ENCODE measurements at places on chromosomes 1 and 21.

DNA sequence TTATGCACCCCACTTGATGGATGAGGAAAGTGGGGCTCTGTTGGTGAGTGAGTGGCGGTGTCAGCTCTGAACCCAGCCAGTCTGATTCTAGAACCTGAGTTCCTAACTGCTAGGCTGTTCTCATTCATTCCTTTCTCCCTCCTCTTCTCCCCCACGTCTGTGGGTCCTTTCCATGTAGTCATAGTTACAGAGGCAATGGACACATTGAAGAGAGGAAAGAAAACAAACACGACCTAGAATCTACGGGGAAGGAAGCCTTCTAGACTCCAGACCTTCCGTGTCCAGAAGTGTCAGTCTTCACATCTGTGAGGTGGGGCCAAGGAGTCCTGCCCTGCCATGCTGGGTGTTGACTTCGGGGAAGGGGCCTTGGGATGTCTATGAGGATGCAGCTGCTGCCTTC, 115.8 kb upstream of the WNT4 start:
- no peak for DNase-seq

DNA sequence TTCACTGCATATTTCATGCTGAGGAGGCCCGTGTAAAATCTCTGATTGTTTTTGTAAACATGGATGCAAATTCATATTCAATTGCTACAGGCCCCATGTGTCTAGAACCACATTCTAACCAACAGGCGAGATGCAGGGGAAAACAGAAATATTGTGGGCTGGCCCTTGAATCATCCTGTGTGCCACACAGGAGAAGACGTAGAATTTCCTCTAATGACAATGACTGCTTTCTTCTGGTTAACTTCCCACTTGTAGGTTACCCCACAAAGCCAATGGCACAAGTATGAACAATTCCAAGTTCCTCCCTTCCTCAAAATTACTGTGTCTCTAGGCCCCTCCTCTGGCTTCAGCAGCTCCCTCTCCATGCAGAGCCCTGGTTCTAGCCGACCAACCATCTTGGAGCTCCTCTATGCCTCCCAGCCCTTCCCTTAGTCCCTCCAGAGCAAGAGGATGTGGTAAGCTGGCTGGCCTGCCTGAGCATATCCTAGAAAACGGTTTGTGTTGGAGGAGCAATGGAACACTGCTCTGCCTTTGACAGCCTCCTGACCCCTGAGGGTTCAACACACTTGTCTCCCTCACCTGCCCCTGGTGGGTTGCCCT, 205.2 kb downstream of the HS2ST1 start:
- DNase-seq, result no peak

DNA sequence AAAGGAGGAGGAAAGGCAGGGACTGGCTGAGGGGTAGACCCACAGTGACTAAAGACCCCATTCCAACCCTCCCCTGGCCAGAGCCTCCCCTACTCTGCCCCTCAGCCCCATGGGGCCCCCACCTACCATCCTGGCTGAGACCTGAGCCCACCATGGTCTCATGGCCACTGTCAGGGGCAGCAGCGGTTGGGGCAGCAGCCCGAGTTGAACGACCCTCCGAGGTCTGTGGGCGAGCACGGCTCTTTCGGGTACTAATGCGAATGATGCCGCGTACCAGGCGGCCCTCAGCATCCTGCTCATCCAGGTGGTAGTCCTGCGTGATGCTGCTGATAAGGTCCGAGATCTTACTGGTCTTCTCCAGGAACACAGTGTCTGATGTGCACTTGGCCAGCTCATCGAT, 9.1 kb downstream of the KDF1 start:
- DNase-seq, result no peak

DNA sequence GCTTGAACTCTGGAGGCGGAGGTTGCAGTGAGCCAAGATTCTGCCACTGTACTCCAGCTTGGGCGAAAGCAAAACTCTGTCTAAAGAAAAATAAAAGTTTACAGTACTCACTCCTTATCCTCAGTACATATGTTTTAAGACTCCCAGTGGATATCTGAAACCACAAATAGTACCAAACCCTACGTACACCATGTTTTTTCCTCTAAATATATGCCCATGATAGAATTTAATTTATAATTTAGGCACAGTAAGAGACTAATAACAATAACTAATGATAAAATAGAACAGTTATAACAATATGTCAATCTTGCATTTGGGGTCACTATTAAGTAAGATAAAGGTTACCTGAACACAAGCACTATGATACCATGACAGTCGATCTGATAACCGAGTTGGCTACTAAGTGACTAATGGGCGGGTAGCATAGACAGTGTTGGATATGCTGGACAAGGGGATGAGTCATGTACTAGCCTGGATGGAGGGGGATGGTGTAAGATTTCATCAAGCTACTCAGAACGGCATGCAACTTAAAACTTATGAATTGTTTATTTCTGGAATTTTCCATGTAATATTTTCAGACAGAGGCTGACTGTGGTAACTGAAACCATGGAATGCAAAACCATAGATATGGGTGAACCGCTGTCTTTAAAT, 43.7 kb downstream of the ST7L start:
- no peak for DNase-seq

- DNase-seq, result no peak
Observed at GRCh38 chr1:69494221-69494620, 73.5 kb upstream of the LRRC7 start.

GRCh38 chr1:81758181-81758580, 42.6 kb upstream of the ADGRL2 start:
- no peak for DNase-seq

DNA sequence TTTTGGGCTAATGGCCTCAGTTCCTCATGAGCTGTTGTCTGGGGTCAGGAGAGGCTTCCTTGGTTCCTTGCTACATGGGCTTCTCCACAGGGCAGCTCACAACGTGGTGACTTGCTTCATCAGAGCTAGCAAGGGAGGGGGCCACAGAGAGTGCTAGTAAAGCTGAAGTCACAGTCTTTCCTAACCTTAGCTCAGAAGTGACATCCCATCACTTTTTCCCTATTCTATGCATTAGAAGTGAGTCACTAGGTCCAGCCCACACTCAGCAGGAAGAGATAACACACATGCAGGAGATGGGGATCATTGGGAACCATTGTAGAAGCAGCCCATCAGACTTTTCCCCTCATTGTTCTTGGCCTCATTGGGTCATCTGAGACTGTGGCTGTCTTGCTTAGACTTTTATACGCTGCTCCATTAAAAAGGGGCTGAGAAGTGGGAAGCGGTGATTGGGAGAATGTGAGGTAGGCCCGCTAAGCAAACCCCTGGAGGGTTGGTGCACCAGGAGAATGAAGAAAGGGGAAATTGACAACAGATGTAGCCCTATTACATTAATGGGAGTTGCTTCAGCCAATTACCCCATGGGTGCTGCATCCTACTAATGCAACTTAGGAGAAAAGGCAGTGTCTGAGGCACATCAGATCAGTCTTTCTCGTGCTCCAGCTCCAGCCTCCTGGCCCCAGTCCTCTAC, 22.1 kb upstream of the IGSF21 start:
- DNase-seq, result no peak

DNA sequence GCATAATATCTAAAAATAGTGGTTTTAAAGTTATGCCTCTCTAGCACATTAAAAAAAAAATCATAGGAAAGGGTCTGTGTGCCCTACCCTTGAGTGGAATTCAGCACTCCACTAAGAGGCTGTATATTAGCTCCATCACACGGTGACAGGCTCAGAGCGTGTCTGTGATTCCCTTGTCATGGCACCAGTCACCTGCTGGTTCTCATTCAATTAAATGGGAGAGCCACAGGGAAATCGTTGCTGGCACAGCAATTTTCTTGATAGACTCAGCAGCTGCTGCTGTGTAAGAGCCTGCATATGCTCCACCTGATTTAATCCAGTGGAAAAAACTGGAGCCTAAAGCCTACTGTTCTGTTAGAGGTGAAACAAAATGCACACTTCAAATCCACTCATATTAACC, 9.5 kb downstream of the ATP6V1G3 start:
- no peak for DNase-seq

DNA sequence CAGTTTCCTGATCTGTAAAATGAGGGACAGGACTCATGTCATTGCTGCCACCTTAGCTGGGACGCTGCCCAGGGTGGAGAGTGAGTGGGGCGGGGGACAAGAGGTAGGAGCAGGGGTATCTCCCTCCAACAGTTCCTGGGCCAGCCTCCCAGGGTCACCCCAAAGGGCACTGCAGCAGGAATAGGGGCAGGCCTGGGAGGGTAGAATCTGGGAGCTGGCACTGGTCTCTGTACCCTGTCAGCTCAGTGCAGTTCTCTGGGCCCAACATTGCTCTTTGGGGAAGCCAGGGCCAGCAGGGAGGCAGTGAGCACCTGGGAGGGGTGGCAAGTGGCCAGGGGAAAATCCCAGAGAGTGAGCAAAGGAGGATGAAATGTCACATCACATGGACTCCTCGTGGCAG, 55.8 kb downstream of the ELK4 start:
- no peak for DNase-seq

- DNase-seq, result no peak
Observed at GRCh38 chr1:9503001-9503675, 36.1 kb upstream of the SLC25A33 start.
